Spleen (tissue), 13 donors: ENCODE measurements at places on chromosomes 3 and 15. TPM values are rescaled to one million over a fixed set of nuclear protein-coding genes. Genes with fewer than 3 reads are reported as not detected.

Gene TLR9
- polyA plus RNA-seq: 0.55 TPM

Gene GHSR
- polyA plus RNA-seq: not detected

DNA sequence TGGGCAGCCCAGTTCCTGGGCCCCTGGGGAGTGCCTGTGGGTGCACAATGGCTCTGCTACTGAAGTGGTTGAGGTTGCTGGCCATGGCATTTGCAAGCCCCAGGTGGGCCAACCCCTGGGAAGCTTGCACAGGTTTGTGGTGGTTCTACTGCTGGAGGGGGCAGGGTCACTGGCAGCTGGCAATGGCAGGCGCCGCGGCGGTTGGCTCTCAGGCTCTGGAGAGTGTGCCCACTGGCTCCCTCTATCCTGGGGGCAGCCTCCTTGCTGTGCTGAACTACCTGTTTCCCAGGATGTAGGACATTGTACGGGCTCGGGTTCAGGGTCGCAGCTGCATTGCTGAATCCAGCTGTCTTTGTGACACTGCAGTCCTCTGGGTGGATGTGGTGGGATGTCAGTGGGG, 180.2 kb upstream of the HES1 start:
- H3K4me1 ChIP-seq: no peaks in the 10 kb centered on the region
- no peak for DNase-seq
- no peaks in the 10 kb centered on the region for H3K36me3 ChIP-seq
- H3K27ac ChIP-seq: no peak overlapping the region
- H3K27me3 ChIP-seq: no peaks in the 10 kb centered on the region

Gene CMTM8
- 1.4 TPM for polyA plus RNA-seq

Gene SH2D7
- polyA plus RNA-seq: not detected
